ENCODE measurements at places on chromosomes 6 and 20. TPM values are rescaled to one million over a fixed set of nuclear protein-coding genes. Genes with fewer than 3 reads are reported as not detected.

Gene TCP11
- polyA plus RNA-seq: 0.15 TPM

Gene SEL1L2
- 0.38 TPM for polyA plus RNA-seq

Gene E2F3
- 5.0 TPM for polyA plus RNA-seq

Gene PHACTR2
- polyA plus RNA-seq: 11.2 TPM

Gene ARMH2
- polyA plus RNA-seq: not detected

DNA sequence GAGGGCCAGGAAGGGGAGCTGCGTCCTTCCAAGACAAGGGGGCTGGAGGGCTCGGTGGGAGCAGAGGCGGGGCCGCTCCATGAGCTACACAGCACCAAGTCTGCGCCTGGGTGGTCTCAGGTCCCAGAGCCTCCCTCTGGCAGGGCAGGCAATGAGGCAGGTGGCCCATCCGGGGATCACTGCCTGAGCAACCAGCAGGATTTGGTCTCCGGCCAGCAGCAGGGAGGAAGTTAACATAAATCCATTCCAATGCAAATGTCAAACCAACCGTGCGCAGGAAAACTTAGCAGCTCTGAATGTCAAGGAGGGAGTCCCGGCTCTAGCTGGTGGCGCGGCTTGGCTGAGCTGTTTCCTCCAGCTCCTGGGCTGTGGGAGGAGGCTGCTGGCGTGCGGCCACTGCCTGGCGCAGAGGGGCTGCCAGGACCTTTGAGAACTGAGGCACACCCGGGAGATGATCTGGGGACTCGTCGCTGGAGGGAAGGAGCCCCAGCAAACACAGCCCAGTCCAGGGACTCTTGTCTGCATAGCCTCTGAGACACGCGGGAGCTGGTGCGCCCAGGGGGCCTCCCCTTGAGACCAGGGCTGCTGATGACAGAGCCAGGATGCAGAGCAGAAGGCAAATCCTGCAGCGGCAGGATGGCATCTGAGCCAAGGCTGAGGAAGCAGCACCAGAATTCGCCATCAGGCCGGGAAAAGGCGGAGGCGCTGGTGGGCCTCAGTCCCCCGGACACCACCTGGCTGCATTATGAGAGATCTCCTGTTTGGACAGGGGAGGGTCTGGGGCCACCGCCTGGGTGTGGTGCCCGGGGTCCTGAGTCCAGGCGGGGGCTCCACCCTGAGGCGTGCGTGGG is 33.1 kb upstream of the CHRNA4 start:
- peak; percentile 47 for DNase-seq

DNA sequence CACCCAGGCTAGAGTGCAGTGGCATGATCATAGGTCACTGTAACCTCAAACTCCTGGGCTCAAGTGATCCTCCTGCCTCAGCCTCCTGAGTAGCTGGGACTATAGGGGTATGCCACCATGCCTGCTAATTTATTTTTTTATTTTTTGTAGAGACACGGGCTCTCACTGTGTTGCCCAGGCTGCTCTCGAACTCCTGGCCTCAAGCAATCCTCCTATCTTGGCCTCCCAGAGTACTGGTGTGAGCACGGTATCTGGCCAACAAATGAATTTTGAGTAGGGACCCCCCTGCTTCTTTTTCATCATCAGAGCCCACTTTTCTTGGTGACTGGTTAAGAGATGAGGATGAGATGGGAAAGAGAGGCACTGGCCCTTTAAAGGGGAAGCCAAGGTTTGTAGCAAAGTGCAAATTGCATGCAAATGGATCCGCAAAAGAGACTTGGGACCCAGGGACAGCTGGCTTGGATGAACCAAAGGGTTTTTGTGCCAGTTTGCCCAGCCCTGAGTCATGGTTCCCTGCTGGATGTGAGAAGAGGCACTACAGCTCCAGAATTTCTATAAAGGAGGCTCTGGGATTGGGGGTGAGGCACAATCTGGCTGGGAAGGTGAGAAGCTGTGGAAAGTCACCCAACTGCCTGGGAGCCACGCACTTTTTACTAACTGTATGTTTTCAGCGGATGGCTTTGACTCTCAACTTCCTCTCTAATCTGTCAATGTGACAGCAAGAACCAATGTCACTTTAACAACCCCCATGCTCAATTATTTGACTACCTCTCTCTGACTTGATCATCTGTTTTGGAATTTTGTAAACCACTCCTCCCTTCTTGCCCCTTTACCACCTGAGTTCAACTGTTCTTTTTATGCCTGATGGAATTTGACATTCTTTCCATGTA is 58.7 kb upstream of the RNF24 start:
- DNase-seq: no peak

- no peak for DNase-seq
These were observed 213.7 kb downstream of the GRIK2 start for GRCh38 chr6:101607111-101607690.

GRCh38 chr20:53595018-53595378 is 1.4 kb upstream of the ZNF217 start:
- DNase-seq: no peak

GRCh38 chr6:137708481-137708880 is 158.6 kb upstream of the TNFAIP3 start:
- no peak for DNase-seq

DNA sequence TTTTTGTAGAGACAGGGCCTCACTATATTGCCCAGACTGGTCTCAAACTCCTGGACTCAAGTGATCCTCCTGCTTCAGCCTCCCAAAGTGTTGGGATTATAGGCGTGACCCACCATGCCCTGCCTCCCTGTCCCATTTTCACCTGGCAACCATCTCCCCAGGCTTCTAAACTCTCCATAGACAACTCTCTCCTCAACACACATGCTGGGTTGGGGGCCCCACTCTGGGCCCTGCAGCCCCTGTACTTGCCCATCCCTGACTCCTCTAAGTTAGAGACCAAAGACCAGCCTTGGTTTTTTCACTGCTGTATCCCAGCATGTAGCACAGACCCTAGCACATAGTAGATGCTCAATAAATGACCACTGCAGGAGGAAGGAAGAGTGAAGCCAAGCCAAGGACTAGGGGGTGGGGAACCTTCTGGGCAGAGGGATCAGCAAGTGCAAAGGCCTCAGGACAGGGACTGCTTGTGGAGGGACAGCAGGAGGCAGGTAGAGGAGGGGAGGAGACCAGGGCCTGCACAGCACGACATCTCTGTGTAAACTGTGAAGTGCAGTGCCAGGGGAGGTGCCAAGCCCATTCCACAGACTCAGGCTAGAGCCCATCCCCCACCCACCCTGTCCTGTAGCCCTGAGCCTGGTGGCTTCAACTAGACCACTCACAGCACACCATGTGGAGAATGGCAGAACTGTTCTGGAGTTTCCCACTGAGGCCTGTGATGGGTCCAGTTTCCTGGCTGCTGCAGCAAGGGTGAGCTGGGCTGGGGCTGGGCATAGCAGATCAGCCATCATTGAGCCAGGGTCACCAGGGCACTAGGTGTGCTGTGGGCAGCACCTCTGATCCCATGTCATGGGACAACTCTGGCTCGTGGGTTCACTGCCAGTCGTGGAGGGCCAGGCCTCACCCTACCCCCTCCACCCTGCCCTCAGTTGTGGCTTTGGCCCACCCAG is 3.4 kb upstream of the SRC start:
- no peak for DNase-seq

GRCh38 chr6:23365732-23366131 is 760.3 kb upstream of the NRSN1 start:
- DNase-seq: no peak

- DNase-seq: no peak
These were observed 7.1 kb downstream of the L3MBTL1 start for GRCh38 chr20:43514648-43514999.

DNA sequence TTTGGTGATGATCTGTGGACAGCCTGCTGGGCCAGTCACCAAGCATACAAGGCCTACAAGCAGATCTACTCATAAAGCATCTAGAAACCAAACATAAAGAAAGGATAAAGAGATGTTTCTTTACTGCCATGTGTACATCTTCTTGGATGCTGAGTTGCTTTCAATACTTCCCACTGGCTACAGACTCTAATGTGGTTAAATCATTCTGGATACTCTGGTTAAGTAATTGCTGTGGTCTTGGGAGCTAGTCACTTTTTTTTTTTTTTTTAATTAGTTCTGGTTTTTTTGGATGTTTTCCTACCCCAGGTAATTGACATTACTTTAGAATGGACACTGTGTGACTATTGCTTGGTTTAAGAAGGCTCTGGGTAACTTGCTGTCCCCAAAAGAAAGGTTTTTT is 215.4 kb upstream of the RUNX2 start:
- no peak for DNase-seq

GRCh38 chr20:58669287-58670006 is 18.4 kb downstream of the STX16 start:
- DNase-seq: no peak

GRCh38 chr6:47629954-47630353 is 68.4 kb upstream of the ADGRF4 start:
- no peak for DNase-seq

DNA sequence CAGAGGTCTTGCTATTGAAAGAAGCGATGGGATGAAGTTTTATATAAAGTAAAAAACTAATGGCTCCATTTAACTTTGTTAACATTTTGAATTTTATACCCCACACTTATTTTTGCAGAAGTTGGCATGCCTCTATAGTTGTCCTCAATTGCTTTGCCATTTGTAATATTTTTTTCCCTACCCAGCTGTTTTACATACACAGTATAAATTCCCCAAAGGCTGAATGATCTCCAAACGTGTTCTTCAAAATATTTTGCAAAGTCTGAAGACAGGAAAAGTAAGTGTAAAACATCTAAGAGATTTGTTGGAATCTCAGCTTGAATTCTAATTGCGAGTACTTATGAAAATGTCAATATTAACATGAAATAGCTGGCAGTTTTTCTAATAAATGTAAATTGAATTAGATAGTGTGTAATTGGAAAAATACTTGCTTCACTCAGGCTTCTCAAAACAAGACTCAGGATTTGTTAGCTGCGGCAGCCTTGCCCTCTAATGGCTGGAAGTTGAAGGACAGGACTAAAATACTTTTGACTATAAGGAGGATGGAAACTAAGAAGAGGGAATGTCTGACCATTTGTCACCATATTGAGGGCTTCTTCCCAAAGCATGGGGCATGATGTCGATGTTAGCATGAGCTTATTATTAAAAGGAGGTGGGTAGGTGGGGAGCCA is 226.8 kb downstream of the UST start:
- no peak for DNase-seq

GRCh38 chr6:15309611-15310283 is 63.9 kb downstream of the JARID2 start:
- DNase-seq: no peak

- DNase-seq: peak; percentile 55
These were observed at the start of the genes NFS1 and ROMO1 for GRCh38 chr20:35699127-35699956. NFS1 (minus strand) TSS chr20:35699352; CDS start chr20:35699288, 64 bp downstream. ROMO1 (plus strand) TSS chr20:35699405; CDS start chr20:35699633, 228 bp downstream.

- no peak for DNase-seq
These were observed 5.1 kb upstream of the SYNJ2 start for GRCh38 chr6:157976345-157977175.

- no peak for DNase-seq
These were observed 11.6 kb downstream of the GMPR start for GRCh38 chr6:16249971-16250370.

- DNase-seq: no peak
These were observed 38.7 kb downstream of the STAU1 start for GRCh38 chr20:49149281-49150045.

- DNase-seq: peak; percentile 89
These were observed 23.2 kb upstream of the FAM50B start for GRCh38 chr6:3825851-3826581.

DNA sequence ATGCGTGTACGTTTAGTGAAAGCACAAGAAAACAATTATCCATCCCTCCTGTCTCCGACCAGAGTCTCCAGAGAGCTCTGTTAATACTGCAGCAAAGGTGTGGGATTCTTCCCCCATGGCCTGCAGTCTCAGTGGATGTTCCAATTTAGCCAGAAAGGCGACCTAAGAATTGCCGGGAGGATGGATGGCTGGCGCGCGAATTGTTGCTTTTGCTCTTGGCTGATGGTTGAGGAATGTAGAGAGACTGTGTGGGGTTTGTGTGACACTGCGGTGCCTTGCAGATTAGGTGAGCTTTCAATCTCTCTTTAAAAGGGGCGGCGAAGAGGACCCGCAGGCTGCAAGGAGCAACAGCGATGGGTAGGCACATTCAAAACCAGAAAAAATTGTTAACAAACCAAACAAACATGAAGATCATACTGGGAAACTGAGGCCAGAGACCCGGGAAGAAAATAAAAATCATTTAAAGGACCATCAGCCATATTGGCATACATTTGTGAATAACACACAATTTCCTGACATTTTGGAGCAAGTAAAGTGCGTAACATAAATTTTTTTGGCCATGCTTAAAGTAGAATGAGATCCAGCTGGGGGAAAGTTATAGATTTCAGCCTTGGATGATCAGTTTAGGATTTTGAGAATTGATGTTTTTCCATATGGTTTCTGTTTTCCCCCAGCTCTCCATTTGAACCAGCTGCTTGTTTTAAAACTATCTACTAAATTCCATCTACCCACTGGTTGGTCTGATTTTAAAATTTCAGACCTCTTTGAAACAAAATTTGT is 46.3 kb downstream of the GNAS start:
- DNase-seq: no peak

GRCh38 chr6:16712931-16713484 is 48.3 kb downstream of the ATXN1 start:
- DNase-seq: no peak
